ENCODE measurements at places on chromosomes 6 and 20.

GRCh38 chr6:127119102-127120022 is 891 bp downstream of the RSPO3 start:
- no peak for DNase-seq

- DNase-seq, result no peak
These were observed 60.6 kb downstream of the TXLNB start for GRCh38 chr6:139231206-139231605.

GRCh38 chr6:47292944-47293343 is 16.8 kb downstream of the TNFRSF21 start:
- DNase-seq, result no peak

- no peak for DNase-seq
These were observed 13.9 kb downstream of the SIRPA start for GRCh38 chr20:1909097-1909496.

DNA sequence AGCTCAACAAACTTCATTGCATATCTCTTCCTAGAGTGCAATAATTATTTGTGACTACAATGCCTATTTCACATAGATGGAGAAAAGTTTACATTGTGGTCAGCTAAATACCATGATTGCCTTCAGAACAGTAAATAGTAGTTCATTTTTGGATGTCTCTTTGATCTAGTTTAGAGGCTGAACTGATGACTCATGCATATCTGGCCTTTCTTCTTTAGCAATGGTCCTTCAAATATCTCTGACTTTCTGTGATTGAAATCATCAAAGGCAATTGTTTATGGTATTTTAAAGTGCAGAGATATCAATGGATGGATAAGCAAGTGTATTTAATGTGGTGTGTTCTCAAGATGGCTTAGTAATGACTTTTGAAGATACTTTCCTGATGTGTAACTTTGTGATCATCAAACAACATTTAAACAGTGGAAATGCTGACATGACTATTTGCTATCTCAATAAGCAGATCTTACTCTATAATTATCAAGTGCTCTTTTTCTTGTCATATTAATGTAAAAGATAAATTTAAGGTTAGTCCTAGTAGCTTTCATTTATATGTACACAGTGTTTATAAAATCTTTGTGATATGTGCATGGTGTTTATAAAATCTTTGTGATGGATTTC is 523.7 kb upstream of the SLC35B3 start:
- no peak for DNase-seq

DNA sequence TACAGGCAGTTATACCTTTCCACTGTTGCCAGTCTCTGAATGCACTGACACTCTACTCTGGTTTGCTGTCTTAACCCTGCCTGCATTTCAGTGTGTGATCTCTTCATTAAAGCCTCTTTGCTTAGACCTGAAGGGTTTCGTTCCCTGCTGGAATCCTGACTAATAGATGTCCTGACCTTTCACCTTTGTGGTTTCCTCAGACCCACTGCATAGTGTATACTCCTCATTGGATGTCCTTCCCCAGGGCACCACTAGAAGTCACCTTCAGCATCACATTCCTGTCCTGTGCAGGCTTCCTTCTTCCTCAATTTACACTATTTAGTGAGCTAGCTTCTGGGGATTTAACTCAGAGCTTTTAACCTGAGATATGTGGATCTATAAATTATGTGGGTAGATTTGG is 120.6 kb downstream of the RCAN2 start:
- DNase-seq, result no peak

DNA sequence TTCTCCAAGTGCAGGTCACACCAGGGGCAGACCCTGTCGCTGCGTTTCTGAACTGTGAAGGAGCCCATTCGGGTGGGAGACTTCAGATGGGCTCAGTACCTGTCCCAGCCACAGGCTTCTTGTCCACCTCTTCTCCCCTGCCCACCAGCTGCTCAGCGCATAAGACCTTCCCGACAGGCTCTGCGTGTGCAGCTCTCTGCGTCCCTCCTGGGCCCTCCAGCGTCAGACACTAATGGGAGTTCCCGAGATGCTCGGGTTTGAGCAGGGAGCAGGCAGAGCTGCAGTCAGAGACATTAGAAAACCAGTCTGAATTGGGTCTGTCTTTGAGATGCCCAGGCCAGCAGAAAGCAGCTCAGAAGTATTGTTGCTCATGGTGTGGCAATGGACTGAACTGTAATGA is 50.4 kb downstream of the TCP11 start:
- DNase-seq, result no peak

DNA sequence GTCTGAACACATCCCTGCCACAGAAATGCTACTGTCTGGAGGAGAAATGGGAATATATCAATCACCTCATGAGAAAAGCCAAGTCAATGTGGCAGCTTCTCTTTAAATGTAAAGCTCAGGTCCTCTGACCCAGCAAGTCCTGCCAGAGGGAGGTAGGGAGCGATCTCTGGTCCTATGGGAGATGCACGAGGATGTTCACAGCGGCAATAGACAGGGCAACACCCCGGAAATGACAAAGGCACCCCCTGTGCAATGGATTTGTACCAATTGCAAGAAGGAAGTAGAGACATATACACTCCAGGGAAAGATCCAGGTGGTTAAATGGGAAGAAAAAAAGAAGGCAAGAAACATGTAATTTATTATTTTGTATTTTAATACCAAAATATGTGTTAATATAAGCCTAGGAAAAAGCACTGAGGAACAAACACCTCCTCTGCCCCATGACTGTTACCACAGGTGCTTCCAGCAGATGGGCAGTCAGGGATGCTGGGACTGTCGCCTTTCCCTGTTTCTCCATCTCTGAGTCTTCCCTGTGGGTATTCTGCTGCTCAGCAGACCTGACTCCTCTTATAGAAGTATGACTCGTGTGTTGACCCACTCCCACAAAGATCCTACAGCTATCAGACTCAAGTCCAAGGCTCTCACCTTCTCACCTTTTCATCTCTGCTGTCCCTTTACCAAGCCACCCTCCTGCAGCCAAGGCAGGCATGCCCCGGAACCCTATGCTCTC is 20.8 kb downstream of the ATP9A start:
- no peak for DNase-seq

GRCh38 chr20:33490023-33490933 is at the start of gene CBFA2T2:
CBFA2T2 (plus strand) TSS chr20:33490096; CDS start chr20:33490268, 172 bp downstream.
- no peak for DNase-seq

DNA sequence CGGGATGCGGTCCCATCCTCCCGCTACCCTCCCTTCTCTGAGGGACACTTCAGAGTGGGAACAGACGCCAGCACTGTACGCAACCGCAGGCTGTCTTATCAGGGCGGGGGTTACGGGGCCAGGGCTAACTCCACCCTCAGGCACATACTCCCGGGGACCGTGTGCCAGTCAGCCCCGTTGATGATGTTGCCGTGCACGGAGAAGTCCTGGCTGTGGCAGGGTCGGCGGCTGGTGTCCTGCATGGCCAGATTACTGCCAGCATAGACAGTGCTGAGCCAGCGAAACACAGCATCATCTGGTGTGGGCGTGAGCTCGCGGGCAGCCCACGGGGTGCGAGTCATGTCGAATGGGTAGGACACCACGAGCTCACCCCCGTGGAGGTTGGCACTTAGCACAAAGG is 5.0 kb downstream of the CPXM1 start:
- no peak for DNase-seq

GRCh38 chr6:72955666-72956065 is 269.6 kb downstream of the KHDC1L start:
- no peak for DNase-seq

DNA sequence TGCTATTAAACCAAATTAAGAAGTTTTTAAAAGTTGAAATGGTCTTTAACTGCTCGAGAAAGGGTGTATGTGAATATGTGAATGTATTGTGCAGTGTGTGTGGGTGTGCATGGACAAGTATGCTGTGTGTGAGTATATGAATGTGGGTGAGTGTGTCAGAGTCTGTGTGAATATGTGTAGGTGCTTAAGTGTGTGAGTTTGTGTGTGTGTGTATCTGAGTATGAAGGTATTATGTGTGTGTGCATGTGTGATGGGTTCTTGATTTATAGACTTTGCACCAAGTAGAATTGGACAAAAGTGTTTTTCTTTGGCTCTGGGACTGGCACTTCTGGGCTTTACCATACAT is 21.6 kb downstream of the EYA2 start:
- DNase-seq, result no peak

DNA sequence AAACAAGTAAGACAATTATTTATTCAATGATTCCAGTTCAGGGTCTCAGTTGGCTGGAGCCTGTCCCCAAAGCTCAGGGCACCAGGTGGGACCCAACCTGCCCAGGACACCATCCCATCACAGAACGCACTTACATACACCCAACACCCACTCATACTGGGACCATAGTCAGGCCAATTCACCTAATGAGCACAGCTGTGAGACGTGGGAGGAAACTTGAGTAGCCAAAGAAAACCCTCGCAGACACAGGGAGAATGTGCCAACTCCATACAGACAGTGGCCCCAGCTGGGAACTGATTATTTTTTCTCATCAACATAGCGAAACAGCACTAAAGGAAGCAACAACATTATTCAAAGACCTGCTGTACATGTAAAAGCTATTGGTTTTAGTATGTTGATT is 58.6 kb upstream of the DOK5 start:
- DNase-seq, result no peak

- no peak for DNase-seq
These were observed 77.0 kb downstream of the MMS22L start for GRCh38 chr6:97205966-97206365.

DNA sequence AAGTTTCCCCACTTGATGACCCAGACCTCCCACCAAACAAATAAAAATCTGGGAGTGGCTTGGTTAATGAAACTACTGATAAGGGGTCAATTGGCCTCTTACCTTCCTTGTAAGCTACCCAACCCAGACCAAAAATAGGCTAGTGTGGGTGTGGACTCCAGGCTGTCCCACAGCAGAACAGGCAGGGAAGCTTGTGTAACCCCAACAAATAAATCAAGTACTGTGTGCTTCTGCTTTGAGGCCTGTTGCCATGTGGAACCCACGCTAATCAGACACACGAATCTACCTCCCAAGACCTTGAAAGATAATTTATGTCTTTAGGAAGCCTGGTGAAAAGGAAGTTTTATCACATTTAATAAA is 33.7 kb upstream of the PAQR8 start:
- DNase-seq, result no peak

DNA sequence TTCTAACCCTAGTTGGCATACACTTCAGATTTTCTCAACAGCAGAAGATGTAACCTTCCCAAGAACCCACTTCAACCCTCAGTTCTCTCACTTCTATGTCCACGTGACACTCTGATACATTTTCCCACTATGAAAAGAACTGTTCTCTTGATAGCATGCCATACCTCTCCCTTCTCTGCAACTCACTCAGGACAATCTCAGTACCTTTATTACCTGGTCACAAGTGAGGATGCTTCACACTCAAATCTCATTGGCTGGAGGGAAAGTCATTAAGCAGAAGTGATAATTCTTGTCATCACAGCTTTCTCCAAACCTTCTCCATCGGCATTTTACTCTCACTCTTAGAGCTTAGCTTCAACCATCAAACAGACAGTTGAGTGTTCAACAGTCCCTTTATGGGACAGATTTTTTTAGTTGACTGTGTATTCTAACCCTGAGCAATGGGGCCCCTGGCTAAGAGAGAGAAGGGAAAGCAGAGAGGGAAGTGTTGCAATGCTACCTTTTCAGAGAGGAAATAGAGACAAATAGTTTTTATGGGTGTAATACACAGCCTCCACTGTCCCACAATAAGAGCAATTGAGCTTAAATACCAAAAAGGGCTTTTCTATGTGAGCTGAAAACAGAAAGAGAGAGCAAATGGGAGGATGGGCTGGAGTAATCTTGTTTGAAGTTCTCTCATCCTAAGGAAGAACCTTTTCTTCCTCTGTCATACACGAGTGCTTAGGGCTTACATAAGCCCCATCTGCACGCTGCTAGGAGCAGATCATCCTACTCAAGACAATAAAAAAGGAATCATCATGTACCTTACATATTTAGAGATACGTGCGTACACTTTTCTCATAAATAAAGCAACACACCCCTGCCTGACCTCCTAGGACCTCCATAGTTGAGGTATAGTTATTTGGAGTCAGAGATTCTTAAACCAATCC is 16.0 kb downstream of the HLA-DPA1 start:
- no peak for DNase-seq

GRCh38 chr6:129795261-129795660 is 65.9 kb downstream of the TMEM244 start:
- DNase-seq, result no peak

GRCh38 chr20:61937963-61938838 is 127.5 kb downstream of the TAF4 start:
- DNase-seq, result no peak

- no peak for DNase-seq
These were observed 70.6 kb downstream of the NRN1 start for GRCh38 chr6:5936140-5936539.

GRCh38 chr6:31575335-31575901 is at the start of gene TNF:
TNF (plus strand) TSS chr6:31575565; CDS start chr6:31575742, 177 bp downstream.
- no peak for DNase-seq

DNA sequence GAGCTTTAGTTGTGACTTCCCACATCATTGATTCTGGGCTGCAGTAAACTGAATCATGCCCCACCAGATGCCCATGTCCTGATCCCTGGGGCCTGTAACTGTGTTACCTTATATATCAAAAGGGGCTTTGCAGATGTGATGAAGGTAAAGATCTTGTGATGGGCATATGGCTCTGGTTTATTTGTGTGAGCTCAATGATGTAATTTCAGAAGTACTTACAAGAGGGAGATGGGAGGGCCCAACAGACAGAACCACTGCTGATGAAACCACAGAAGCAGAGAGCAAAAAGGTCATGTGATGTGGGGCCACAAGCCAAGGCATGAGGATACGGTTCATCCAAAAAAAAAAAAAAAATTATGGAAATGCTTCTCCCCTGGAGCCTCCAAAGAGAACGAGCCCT is 118.7 kb downstream of the TOX2 start:
- no peak for DNase-seq

GRCh38 chr20:2749951-2750490 is 50.4 kb downstream of the CPXM1 start:
- DNase-seq, result no peak

DNA sequence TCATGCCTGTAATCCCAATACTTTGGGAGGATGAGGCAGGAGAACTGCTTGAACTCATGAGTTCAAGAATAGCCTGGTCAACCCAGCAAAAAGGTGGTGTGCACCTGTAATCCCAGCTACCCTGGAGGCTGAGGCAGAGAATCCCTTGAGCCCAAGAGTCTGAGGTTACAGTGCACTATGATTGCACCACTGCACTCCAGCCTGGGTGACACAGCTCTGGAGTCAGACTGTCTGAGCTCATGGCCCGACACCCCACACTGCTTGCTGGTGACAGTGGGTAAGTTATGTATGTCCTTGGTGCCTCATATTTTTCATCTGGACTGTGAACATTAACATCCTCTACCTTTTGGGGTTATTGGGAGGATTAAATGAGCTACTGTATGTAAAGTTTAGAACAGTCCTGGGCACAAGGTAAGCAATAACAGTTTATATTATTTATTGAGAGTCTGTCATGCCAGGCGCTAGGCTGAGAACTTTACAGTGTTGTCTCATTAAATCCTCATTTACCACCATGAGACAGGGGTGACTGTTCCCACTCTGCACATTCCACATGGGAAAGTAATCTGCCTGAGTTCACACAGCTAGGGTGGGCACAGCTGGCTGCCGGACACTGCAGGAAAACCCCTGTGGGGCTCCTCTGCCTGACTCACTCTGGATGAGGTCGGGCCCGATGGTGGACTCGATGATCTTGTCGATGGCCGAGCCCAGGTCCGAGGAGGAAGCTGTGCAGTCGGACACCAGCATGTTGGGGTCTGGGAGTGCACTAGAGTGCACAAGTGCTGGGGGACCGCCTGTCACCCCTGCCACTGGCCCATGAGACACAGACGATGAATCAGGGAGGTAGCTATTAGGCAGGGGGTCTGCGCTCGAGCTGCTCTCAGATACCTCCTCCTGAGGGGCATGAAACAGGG is 2.9 kb downstream of the ZNF335 start:
- no peak for DNase-seq

- no peak for DNase-seq
These were observed 478.8 kb downstream of the CD83 start for GRCh38 chr6:14596410-14596809.
